ENCODE measurements at places on chromosomes 1 and 21. TPM values are rescaled to one million over a fixed set of nuclear protein-coding genes. Genes with fewer than 3 reads are reported as not detected.

DNA sequence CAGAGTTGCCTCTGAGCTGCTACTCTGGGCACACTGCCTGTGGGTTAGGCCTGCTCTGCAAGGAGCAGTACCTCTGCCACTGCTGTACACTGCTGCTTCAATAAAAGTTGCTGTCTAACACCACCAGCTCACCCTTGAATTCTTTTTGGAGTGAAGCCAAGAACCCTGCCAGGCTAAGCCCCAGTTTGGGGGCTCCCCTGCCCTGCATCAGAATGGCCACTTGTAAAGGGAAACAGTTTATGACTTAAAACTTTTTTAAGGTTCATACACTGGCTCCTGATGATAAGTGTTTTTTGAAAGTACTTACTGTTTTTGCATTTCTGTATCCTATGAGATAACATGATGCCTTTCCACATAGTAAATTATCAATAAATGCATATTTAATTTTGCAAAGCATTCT lies 310.0 kb downstream of the LMO4 start:
- no peaks in the 10 kb centered on the region for H3K4me1 ChIP-seq
- DNase-seq: no peak
- H3K4me3 ChIP-seq: no peak overlapping the region
- no peaks in the 10 kb centered on the region for H3K36me3 ChIP-seq
- H3K27me3 ChIP-seq: no peaks in the 10 kb centered on the region

DNA sequence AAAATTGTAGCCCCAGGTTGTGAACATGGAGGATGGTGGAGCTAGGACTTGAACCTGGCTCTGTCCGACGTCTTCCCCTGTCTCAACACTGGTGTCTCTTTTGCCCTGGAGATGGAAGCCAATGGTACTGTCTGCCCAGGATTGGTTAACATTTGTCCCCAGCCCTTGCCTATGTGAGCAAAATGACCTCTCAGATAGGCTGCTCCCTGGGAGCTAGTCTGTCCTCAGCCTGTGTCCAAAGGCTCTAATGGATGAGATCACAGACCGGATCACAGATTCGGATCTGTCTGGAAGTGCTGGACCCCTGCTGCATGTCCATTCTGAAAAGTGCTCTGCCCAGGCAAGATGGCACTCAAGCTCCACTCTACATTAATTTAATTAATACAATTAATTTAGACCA lies 394.4 kb upstream of the VAMP3 start:
- no peak overlapping the region for H3K27ac ChIP-seq
- H3K4me3 ChIP-seq: no peak overlapping the region
- no peaks in the 10 kb centered on the region for H3K4me1 ChIP-seq
- no peak for DNase-seq

DNA sequence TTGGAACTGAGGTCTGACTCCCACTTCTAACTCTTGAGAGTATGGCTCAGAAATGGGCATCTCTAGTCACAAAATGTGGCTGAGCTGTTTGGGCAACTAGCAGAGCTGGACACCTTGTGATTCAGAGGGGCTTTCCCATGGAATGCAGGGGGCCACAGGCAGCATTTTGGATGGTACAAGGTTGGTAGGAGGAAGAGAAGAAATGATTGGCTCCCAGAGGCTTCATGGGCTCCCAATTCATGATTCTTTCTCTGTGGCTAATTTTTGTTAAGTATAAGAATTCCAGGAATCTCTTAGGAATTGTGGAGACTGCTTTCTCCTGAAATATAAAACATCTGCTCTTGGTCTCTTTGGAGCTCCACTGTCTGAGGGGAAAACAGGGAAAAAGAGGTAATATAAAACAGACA lies 49.7 kb downstream of the PBX1 start:
- no peak overlapping the region for H3K4me3 ChIP-seq
- H3K36me3 ChIP-seq: no peaks in the 10 kb centered on the region
- H3K4me1 ChIP-seq: peaks cover 54% of the 10 kb centered on the region
- no peaks in the 10 kb centered on the region for H3K27me3 ChIP-seq

DNA sequence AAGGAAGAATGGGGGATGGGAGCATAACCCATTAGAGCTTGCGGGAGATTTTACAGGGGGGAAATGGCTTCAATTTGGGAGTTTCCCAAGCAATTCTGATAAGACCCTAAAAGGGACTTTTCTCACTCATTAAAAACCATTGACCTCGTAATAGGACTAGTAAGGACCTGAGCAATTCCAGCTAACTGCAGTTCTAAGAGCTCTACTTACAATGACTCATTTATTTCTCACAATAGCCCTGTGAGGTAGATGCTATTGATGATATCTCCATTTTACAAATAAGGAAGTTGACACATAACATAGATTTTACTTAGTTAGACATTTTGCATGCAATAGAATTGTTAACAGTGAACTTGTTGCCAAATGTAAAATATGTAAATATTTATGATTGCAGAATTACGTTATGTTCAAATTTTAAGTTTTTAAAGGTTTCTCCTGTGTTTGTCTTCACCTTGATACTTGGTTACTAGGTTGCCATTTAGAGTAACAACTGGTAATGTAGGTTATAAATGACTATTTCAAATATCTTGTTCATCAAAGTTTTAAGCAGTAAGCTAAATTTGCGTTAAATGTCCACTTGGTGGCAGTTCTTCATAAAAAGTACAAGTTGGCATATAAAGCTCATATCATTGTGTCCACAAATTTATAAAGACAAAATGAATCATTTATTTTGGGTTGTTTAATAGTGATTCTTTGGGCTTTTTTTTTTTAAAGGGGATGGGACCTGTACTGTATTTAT lies 182.0 kb downstream of the PLA2G4A start:
- H3K36me3 ChIP-seq: no peaks in the 10 kb centered on the region
- no peak overlapping the region for H3K27ac ChIP-seq
- no peaks in the 10 kb centered on the region for H3K4me1 ChIP-seq
- H3K4me3 ChIP-seq: no peak overlapping the region
- H3K27me3 ChIP-seq: no peaks in the 10 kb centered on the region

DNA sequence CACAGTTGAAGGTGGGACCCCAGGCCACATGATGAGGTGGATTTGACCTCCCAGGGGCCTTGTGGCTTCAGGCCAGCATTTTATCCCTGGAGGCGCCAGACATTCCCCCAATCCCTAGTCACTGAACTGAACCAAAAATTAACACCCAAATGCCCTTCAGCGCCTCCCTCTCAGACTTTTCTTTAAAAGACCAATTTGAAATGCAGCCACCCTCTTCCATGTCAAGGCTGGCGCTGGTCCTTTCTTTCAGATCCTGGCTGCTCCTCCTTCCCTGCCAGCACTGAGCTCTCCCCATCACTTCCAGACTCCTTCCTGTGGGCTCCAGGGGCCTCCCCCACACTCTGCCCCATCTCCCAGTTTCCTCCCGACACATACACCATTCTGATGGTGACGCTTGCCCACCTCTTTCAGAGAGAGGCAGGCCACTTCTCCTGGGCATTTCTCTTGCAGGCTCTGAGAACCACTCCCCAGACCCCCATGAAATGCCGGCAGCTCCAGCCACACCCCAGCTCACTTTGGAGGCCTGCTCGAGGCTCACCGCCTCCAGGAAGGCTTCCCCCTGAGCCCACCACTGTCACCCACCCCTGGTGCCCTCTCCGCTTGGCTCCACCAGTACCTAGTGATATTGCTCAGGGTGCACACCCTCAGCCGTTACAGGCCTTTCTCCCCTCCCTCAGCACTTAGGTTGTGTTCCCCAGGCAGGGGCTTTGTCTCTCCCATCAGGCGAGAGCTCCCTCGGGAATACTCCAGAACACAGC lies 27.0 kb downstream of the NAV1 start:
- H3K4me3 ChIP-seq: no peak overlapping the region
- H3K27me3 ChIP-seq: no peaks in the 10 kb centered on the region
- H3K27ac ChIP-seq: no peak overlapping the region
- peaks cover 8% of the 10 kb centered on the region for H3K4me1 ChIP-seq
- H3K36me3 ChIP-seq: no peaks in the 10 kb centered on the region

COA7 gene
- total RNA-seq: 29.1 TPM

GRCh38 chr21:24868117-24868516 lies 739.2 kb downstream of the MRPL39 start:
- H3K27ac ChIP-seq: no peak overlapping the region
- no peak overlapping the region for H3K4me3 ChIP-seq
- no peaks in the 10 kb centered on the region for H3K36me3 ChIP-seq
- no peaks in the 10 kb centered on the region for H3K27me3 ChIP-seq
- DNase-seq: no peak

- no peak overlapping the region for H3K4me3 ChIP-seq
- DNase-seq: no peak
- no peaks in the 10 kb centered on the region for H3K36me3 ChIP-seq
- H3K4me1 ChIP-seq: no peaks in the 10 kb centered on the region
- H3K27me3 ChIP-seq: no peaks in the 10 kb centered on the region
These were observed 308.0 kb upstream of the B3GALT2 start for GRCh38 chr1:193494368-193494767.

- no peaks in the 10 kb centered on the region for H3K27me3 ChIP-seq
- no peaks in the 10 kb centered on the region for H3K4me1 ChIP-seq
- DNase-seq: no peak
- no peak overlapping the region for H3K27ac ChIP-seq
These were observed 73.8 kb downstream of the MTR start for GRCh38 chr1:236868625-236869467.

- no peak for DNase-seq
- H3K27me3 ChIP-seq: no peaks in the 10 kb centered on the region
- H3K4me1 ChIP-seq: no peaks in the 10 kb centered on the region
- H3K27ac ChIP-seq: no peak overlapping the region
- no peaks in the 10 kb centered on the region for H3K36me3 ChIP-seq
- no peak overlapping the region for H3K4me3 ChIP-seq
These were observed 338.7 kb downstream of the LRRIQ3 start for GRCh38 chr1:73859227-73859626.

Measured in psoas muscle (tissue), 8 donors.